ENCODE measurements at places on chromosomes 6 and 20.

DNA sequence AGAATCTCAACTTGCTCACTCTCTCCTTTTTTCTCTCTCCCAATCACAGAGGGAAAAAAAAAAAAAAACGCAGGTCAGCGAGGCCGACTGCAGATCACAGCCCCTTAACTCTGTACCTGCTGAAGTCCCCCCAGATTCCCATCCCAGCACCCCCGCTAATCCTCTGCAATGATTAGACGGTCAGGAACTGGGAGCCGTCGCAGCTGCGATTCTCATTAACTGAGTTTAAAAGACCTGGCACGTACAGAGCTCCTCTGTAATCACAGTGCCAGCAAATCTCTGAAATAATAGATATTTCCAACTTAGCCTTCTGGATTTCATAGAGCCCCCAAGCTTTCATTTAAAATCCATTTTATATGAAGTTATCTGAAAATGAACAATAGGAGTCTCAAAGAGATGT lies 84.4 kb downstream of the ANKRD60 start:
- DNase-seq, result no peak

GRCh38 chr6:9002833-9003232 lies 567.5 kb upstream of the SLC35B3 start:
- peak; percentile 6 for DNase-seq

DNA sequence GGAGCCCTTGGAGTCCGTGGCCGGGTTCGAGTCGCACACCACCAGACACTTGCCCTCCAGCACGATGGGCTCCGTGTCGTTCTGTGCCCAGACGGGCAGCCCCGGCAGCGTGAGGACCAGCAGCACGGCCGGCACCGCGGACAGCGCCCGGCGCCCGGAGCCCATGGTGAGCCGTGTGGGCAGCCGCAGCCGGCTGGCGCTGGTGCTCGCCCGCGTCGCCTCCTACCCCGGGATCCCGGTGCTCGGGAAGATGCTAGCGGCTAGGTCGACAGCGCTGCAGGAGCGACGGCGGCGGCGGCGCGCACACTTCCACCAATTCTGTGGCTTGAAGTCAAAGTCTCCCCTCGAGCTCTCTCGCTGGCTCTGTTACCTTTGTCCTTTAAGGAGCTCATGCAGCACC lies 1.3 kb downstream of the CBLN4 start:
- DNase-seq, result peak; percentile 46

GRCh38 chr6:35218456-35218855 lies 4.7 kb downstream of the SCUBE3 start:
- no peak for DNase-seq

DNA sequence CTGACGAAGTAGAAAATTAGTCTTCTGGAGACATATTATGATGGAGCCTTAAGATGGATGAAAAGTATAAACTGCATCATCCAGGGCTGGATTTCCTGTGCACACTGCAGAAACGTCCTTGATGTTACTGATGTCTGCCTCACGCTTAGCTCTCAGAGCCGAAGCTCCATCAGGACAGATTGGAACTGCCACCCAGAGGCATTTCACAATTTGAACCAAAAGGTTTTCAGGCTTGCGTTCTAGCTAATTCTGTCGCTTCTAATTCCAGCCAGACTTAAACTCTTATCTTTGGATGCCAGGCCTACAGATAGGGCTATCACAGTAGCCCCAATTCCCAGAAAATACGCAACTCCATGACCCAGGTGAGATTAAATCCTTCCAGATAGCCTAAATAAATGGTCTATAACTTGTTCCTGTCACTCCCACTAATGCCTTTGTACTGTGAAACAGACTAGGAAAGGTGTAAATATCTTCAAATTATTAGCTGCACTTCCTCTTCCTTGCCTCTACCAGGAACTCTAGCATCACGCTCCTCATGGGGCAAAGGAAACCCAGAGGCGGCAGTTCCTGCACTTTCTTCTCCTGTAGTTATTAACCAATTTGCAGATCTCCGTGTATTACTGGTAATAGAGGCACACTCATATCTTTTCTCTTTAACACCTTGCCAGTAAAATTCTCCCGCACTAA lies 634.6 kb downstream of the PRKN start:
- no peak for DNase-seq

DNA sequence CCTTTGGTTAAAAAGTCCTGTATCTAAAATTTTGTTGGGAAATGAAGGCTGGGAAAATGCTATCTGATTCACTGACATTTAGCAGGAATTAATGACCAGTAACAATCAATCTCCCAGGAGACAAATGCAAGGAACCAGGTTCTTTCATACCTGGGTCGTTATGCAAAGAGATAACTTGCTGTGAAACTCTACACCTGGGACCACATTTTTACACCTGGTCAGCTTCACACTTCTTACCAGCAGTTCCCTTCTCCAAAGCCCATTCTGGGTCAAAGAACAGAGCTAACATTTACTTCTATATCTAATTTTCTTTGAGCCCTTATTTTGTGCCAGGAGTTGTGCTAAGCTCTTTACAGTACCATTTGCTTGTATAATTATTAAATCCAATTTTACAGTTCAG lies 27.4 kb upstream of the STXBP5 start:
- no peak for DNase-seq

- no peak for DNase-seq
Observed at GRCh38 chr6:132892929-132893771, 78.8 kb downstream of the RPS12 start.

DNA sequence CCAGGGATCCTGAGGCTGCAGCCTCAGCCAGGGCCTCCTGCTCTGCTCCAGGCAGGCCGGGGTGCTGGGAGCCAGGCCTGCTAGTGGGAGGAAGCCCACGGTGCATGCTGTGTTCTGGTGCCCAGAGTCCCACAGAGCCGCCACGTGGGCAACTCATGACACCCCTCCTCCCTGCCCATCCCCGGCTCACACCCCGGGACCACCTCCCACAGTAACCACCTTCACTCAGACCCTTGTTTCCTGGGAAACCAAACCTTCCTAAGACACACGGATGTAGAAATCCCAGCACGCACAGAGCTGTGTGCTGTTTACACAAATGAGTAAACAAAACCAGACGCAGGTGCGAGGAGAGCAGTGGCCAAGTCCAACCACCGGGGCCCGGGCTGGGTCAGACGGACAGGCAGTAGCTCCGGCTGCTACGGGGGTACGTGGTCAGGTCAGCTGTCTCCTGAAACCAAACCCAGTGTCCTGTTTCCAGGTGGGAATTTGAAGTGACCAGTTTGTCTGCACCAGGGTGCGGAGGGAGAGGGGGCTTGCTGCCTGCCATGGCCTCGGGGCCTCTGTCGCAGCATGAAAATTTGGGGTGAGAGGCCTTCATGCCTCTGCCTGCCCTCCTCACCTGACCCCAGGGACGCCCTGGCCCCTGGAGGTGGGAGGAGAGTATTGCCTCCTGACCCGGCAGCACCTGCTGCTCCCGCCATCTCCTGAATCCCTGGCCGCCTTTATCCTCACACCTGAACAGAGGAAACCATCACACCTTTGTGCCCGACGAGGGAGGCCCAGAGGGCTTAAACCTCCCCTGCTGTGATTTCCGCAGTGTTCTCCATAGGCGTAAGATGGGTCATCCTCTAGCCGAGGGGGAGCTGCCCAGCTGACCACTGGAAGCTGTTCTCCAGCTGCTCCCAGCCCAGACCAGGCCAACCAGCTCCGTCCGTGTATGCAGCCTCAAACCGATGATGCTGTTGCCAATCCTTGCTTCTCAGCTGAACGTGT lies 52.0 kb upstream of the SMOC2 start:
- peak; percentile 70 for DNase-seq

All from tongue (tissue), 3 donors.